ENCODE measurements at places on chromosomes 5 and 9.

DNA sequence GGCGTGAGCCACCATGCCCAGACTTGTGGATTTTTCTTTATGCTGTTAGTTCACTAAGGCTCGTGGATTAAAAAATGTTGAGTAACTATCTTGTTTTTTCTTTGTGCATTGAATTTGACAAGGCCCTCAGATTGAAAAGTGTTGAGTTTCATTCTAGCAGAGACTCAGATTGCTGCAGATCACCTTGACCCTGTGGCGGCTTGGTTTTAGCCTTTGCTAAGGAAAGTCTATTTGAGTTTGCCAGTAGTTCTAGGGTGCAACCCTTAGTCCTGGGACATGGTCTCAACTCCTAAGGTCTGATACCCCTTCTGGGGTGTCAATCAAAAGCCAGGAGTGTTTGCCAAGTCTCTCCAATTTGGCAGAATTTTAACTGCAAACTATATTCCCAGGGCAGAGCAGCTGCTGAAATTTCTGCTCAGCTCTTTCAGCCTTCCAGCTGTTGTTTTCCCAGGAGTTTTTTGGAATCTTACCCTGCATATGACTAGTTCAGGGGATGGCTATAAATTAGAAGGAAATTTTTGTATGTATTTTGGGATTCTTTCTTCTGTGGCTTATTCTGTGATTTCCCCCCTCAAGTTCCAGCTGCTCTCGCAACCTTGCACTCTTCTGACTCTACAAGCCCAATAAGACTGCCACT lies 84.3 kb upstream of the HAND1 start:
- no peak for DNase-seq
- H3K4me3 ChIP-seq = no peak overlapping the region
- peaks cover 24% of the 10 kb centered on the region for H3K27me3 ChIP-seq
- no peaks in the 10 kb centered on the region for H3K4me1 ChIP-seq
- H3K27ac ChIP-seq = no peak overlapping the region

- no peak overlapping the region for H3K4me3 ChIP-seq
- H3K27ac ChIP-seq = no peak overlapping the region
- no peaks in the 10 kb centered on the region for H3K36me3 ChIP-seq
Measured at GRCh38 chr5:3050863-3051262, 299.4 kb upstream of the IRX2 start.

DNA sequence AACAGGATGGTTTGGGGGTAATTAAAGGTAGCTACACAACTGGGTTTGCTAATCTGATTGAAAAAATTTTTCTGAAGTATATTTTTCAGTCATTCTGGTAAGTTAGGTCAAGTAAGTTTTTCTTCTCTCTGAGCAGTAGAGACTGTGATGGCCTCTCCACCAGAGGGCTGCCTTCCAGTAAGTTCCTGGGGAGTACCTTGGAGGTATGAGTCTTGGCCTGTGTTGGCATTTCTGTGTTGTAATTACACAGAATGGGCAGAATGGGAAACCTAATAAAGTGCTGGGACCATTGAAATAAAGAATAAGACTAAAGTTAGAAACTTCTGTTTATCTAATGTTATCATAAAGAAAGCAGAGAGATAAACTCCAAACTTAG lies 430.8 kb downstream of the ARHGEF28 start:
- H3K4me1 ChIP-seq = no peaks in the 10 kb centered on the region
- peaks cover 18% of the 10 kb centered on the region for H3K27me3 ChIP-seq
- no peak overlapping the region for H3K27ac ChIP-seq
- DNase-seq = no peak
- H3K4me3 ChIP-seq = no peak overlapping the region
- H3K36me3 ChIP-seq = no peaks in the 10 kb centered on the region

- no peaks in the 10 kb centered on the region for H3K36me3 ChIP-seq
- H3K27ac ChIP-seq = no peak overlapping the region
- H3K27me3 ChIP-seq = peaks cover 16% of the 10 kb centered on the region
- DNase-seq = no peak
- H3K4me1 ChIP-seq = no peaks in the 10 kb centered on the region
Measured at GRCh38 chr9:134531220-134531970, 110.2 kb upstream of the COL5A1 start.

All from activated CD8-positive, alpha-beta memory T cell treated with anti-CD3 and anti-CD28 coated beads, Interleukin-2, amount 10 ng/mL, durations not matched to agents 7 days and 5 days (primary cell).